Stimulated activated CD4-positive, alpha-beta T cell treated with anti-CD3 and anti-CD28 coated beads, Interleukin-1b, Interleukin-23, amount 100 ng/mL, for 4 hours (primary cell): ENCODE measurements at places on chromosomes 5 and 9.

GRCh38 chr5:89071941-89072331, 189.0 kb upstream of the MEF2C start:
- no peak for DNase-seq

GRCh38 chr5:175219366-175219765, 224.6 kb downstream of the DRD1 start:
- DNase-seq = no peak

DNA sequence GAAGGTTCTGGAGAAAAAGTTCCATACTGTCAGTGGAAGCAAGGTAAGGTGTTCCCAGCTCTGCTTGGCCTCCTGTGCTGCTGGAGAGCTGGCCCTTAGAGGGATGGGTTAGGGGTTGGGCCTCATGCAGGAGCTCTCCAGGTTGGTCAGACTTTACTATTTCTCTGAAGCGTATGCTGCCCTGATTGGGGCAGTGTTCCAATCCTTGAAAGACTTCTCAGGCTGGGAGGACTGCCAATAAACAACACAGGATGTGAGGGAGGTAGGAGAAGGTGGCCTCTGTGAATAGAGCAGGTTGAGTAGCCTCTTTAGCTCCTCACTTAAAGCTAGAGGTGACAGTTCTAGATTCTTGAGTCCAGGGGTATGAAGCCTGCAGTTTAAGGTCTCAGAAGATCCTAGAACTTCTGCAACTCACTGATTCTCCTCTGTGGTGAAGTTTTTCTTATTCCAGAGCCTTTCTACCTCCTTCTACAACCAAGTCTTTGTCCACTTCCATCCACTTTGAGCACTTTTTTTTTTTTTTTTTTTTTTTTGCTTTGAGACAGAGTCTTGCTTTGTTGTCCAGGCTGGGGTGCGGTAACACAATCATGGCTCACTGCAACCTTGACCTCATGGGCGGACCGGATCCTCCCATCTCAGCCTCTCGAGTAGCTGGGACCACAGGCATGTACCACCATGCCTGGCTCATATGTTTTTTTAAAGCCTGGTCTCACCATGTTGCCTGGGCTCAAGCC, 3.0 kb downstream of the HNRNPAB start:
- DNase-seq = no peak

- peak; percentile 20 for DNase-seq
Observed at GRCh38 chr9:15357050-15357653, 50.1 kb upstream of the TTC39B start.

GRCh38 chr9:1202512-1203280, 152.5 kb downstream of the DMRT2 start:
- no peak for DNase-seq

GRCh38 chr9:36764364-36765076, 191.8 kb downstream of the MELK start:
- no peak for DNase-seq

GRCh38 chr5:136689552-136689951, 324.2 kb upstream of the TRPC7 start:
- DNase-seq = no peak

DNA sequence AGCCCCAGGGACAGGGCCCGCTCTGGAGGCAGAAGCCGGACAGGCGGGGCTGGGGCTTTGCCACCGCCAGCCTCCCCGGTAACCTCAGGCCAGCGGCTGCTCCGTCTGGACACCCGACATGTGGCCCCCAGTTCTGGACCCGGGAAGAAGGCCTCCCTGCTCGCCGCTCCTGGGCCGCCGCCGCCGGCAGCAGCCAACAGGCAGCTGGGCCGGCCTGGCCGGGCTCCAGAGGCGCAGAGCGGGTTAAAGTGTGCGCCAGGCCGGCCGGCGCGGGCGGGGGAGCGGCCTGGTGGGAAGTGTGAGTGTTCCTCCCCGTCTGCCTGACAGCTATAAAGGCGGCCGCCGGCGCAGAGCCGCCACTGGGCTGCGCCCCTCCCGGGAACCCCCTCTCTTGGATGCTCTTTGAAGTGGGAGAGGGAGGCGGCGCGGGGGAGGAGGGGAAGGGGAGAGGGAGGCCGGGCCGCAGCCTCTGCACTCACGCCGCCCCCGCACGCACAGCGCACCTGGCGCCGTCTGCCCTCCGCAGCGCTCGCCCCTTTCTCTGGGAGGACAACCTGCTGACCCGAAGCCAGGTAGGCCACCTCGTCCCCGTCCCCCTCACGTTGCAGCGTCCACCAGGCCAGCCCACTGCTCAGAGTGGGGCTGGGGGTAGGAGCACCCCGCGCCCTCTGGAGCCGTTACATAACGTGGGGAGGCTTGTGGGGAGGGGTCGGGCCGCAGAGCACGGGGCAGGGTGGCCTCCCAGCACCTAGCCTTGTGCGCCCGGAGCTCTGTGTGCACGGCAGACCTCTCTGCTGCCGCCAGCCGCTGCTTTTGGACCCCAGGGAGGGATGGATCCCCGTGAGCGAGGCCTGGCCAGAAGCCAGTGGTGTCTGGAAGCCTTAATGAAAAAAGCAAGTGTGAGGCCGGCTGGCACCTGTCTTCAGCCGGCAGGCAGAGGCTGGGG, at the start of gene ADAMTSL2:
Gene ADAMTSL2 (plus strand): TSS at position 359 of the 946 bp plus-strand sequence. CDS start 2,009 bp downstream, outside the sequence.
- peak; percentile 40 for DNase-seq

DNA sequence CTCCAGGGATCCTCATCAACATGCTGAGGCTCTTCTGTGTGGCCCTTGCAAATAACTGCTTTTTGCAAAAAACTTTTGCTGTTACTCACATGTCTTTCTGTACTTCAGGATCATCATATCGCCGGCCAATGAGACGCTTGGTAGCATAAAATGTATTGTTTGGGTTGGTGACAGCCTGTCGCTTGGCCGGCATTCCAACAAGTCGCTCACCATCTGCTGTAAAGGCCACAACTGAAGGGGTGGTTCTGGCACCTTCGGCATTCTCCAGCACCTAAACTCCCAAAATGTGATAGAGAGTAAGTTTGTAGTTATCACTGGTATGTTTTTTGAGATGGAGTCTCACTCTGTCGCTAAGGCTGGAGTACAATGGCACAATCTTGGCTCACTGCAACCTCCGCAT, 4.3 kb downstream of the HSPA9 start:
- no peak for DNase-seq

DNA sequence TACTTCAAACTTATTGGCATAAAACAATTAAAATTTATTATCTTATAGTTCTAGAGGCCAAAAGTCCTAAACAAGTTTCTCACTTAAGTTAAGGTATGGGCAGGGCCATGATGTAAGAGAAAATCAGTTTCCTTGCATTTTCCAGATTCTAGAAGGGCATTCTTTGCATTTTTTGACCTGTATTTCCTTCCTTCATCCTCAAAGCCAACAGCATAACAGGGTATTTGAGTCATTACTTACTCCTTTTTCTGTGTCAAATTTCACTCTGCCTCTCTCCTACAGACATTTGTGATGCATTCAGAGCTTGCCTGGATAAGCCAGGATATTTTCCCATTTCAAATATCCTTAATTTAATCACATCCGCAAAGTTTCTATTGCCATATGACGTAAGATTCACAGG, 1499.0 kb downstream of the EFNA5 start:
- no peak for DNase-seq
